Stimulated activated naive CD4-positive, alpha-beta T cell treated with Interleukin-2 at 50 U/mL for 16 hours (primary cell): ENCODE measurements at places on chromosomes 2 and 18.

- DNase-seq, result no peak
These were observed 103.3 kb downstream of the MEP1B start for GRCh38 chr18:32293107-32293506.

DNA sequence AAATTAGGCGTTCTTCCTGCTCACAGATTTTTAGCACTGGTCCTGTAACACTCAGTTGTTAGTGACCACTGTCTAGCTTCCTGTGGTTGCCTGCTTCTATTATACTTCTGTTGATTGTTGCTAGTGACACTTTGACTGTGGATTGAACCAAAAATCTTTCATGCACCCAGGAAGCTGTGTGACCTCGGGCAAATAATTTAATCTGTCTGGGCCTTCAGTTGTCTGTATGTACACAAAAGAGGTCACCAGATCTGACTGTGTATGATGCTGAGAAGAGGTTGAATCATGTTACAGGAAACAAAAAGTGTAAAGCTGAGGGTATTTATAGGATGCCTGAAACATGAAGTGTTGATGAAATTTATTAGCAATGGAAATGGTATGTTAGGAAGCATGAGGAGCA, 12.7 kb downstream of the ICOS start:
- no peak for DNase-seq

- DNase-seq, result no peak
These were observed 339.8 kb upstream of the TCF4 start for GRCh38 chr18:55927831-55928230.

DNA sequence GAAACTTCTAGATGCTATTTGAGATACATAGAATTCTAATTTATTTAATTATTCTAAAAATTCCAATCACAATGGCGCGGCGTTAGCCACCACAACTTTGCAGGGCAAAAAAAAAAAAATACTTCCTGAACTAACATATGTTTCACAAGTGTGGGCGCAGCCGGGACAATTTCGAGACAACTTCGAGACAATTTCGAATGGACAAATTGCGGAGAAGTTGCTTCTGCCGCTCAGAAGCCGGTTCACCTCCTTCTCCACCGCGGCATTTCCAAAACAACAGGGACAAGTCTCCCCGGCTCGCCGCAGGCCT, 842 bp downstream of the PAX3 start:
- DNase-seq, result no peak

DNA sequence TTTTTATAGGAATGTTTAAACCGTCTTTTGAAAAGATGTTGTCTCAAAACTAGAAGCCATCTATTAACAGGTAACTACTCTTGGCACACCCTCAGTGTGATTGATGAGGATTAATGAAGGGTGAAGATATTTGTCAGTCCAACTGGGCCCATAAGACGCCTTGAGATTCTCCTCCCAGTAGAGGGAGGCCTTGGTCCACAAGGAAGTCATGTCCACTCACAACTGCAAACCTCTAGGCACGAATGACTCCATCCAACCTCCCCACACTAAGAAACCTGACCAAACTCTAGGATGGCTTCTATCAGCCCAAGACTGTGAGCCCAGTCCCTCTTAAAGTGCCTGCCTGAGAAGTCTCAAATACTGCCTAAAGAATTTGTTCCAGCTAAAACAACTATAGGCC, 19.2 kb upstream of the GRP start:
- DNase-seq, result no peak

- no peak for DNase-seq
These were observed 46.2 kb downstream of the PKP4 start for GRCh38 chr2:158502974-158503373.

DNA sequence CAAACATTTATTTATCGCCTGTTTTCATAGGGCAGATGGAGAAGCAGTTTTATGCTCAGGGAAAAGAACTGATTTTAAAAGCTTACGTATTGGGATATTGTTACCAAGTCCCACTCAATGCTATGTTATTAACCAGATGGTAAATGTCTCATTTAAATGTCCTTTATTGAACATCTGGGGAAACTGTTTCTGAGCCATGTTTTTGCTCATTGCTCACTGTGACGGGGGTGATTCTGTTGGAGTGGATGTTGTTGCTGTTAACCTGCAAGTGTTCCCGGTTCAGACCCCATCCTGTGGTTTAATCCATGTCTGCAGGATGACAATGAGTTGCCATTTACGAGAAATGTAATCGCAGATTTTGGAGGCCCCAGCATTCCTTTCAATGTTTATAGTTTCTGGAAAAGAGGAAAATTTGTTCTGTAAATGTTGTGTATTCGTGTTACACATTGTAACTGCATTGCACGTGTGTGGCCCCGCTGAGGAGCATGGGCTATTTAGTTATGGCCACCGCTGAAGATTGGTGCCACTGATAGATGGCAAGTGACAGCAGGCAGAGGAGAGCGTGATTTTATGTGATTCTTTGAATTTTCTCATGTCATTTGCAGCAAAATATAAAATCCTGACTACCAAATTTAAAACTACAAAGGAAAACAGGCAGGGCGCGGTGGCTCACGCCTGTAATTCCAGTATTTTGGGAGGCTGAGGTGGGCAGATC, 174.8 kb upstream of the COPS8 start:
- no peak for DNase-seq

DNA sequence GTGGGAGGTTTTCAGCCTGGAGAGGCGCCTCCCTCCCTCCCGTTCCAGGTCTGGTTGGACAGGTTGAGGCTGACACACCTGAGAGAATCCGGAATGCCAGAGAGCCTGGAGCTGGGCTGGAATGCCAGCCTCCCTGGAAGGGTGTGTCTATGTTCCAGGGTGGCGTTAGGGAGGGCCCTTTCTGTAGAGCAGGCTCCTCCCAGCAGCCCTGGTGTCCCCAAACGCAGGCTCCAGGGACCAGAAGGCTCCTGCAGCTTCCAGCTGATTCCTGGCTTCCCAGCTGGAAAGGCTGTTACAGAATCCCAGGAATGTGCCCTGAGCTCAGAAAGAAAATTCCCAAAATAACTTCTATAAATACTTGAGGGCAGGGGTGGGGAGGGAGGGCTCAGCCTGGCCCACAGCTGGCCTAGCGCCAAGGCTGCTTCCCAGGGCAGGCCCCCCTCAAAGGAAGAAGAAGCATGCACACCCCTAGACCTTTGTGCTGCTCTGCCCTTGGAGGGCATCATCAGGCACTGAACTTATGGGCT, 85.4 kb downstream of the STPG4 start:
- DNase-seq, result no peak

GRCh38 chr2:62540408-62541168, 34.6 kb upstream of the TMEM17 start:
- DNase-seq, result no peak

DNA sequence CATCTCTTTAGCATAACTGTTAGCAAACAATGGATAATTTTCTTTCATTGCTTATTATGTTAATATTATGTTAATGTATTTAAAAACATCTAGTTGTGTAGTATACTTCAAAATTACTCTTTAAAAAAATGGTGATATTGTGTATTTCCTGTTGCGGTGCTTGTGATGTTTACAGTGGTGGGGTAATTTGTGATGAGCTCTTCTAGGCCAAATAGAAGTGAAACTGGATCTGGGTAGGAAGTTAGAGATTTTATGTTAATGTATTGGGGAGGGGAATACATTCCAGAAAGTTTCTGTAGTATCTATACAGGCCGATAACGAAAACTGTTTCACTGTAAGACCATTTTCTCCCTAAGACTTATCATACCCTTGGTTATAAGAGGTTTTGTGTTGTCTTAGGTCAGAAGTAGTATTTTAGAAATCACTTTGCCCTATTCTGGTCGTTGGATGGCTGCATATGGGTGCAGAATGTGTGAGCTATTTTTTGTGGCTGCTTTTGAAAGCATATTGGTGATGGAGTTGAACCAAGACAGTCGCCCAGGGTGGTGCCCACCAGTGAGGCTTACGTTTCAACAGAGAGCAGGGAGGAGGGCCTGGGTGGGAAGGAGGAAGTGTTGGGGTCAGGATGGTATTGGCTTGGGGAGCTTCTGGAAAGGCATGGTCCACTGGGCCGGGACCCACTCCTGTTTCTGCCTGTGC, 5.8 kb downstream of the TSHZ1 start:
- DNase-seq, result no peak

DNA sequence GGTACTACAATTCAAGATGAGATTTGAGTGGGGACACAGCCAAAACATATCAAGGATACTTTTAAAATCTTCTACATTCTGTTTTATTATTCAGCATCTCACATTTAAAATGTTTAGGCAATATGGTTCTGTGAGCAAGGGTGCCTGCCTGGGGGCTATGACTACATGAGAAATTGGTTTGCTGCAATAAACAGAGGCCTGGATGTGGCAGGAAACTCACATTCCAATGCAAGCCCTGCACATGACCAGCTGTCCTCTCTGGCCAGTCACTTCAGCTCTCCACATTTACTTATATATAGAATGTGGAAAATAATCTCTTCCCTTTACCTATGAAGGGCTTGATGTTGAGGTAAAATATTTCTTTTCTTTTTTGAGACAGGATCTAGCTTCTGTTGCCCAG, 193.4 kb downstream of the LRRTM1 start:
- DNase-seq, result no peak

DNA sequence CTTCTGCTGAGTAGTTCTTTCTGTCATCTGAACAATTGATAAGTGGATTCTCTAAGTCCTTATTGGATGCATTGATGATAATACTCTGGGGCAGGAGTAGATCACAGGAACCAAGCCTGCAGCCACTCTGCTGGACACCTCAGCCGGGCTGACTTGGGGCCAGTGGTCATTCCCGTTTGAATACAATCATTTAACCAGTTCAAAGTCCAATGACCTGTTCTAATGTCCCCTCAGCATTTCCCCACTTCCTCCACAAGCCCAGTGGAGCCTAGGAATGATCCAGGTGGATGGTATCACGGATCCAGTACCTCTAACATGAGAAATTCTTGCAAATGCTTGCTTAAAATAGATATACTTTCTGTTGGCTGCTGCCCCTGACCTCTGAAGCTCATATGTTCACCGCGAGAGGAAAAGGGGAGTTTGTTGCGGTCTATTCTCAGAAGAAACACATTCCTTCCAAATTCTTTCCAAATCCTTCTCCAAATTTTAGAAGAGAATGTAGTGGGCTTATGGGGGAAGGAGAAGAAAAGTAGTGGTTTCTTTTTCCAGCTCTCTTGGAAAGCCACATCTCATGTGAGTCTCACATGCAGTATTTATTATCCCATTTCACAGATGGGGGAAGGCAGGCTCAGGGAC, 170.9 kb downstream of the INHBB start:
- DNase-seq, result no peak

DNA sequence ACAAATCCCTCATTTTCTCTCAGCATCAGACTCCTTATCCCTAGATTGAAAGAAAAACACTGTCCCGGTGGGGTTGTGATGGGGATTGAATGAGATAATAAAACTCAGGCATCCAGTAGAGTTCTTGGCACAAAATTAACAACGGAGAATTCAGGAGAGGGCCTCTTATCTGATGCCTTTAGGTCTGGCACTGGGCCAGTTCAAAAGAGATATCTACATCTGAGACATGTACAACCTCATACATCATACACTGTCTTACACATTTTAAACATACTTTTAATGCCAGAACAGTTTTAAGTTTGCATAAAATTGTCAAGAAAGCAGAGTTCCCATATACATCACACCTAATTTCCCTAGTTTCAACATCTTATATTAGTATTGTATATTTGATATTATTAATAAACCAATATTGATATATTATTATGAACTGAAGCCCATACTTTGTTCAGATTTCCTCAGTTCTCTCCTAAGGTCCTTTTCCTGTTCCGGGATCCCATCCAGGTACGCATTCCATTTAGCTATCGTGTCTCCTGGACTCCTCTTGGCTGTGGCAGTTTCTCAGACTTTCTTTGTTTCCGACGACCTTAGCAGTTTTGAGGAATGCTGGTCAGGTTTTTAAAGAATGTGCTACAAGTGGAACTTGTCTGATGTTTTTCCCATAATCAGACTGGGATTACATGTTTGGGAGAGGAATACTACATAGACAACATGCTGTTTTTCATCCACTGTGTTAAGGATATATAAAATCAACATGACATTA, 27.8 kb downstream of the NXPH2 start:
- DNase-seq, result no peak

DNA sequence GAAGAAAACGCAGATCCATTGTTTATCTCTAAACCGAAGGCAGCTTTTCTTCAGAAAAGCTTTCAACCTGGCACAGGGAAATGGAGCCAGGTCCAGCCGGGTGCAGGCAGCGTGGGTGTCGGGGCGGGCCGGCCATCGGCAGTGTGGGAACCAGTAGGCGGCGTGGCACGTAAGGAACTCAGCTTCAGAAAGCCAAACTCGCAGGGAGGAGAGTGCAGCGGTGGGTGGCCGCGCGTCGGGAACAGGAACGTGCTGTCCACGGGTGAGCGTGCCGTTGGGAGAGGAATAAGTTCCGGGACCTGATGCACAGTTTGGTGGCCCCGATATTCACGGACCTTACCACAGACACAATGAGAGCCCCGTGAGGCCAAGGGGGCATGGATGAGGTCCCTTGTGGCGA, 270.4 kb downstream of the TWIST2 start:
- no peak for DNase-seq

GRCh38 chr2:23198316-23199114, 186.5 kb upstream of the KLHL29 start:
- DNase-seq, result no peak

GRCh38 chr2:236944561-236944960, 141.1 kb upstream of the COPS8 start:
- DNase-seq, result no peak

- DNase-seq, result no peak
These were observed 89.9 kb downstream of the PTPRM start for GRCh38 chr18:7657050-7657449.
